Thoracic aorta (tissue), 2 donors: ENCODE measurements at places on chromosomes 2 and 18.

GRCh38 chr2:20071397-20072383, 20.3 kb upstream of the LAPTM4A start:
- no peak for DNase-seq

GRCh38 chr18:9779630-9780029, 71.5 kb downstream of the RAB31 start:
- no peak for DNase-seq

- no peak for DNase-seq
These were observed 82.3 kb downstream of the COL3A1 start for GRCh38 chr2:189056200-189057106.

- no peak for DNase-seq
These were observed 31.7 kb upstream of the ARL4C start for GRCh38 chr2:234528410-234529148.

GRCh38 chr2:121346859-121347258, 61.9 kb upstream of the TFCP2L1 start:
- no peak for DNase-seq

DNA sequence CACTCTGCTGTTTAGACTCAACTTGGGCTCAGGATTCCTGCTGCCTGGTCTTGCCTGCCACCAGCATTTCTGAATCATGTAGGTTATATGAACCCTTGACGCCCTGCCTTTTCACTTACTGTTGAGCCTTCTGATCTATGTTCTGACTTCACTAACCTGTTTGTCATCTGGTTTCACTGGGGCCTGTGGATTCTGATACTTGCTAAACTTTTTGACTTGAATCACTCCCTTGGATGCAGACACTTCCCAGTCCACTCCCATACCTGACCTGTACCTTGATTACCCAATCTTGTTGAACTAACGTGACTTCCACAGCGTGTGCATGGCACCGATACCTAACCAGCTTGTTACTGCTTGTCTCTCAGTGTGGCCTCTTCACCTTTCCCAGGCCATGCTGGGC, 35.6 kb upstream of the SPAG16 start:
- no peak for DNase-seq

DNA sequence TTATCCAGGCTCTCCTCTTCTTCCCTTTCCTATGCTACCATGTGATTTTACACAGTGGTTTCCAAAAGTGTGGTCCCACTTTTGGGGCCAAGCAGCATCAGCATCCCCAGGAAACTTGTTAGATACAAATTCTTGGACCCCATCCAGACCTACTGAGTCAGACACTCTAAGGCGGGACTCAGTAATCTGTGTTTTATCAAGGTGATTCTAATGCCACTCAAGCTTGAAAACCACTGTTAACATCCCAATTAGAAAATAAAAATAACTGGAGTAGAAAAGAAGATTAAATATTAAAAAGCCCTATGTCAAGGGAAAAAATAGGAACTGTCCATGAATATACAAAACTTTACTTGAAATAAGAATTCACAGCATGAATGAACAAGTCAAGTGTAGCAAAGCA, 10.8 kb downstream of the DSG2 start:
- DNase-seq: no peak

- no peak for DNase-seq
These were observed 1371.1 kb upstream of the LRRTM1 start for GRCh38 chr2:81675641-81676040.

- peak; percentile 2 for DNase-seq
These were observed at the start of gene ZSWIM2 for GRCh38 chr2:186848873-186849578. Gene ZSWIM2, minus strand, starts transcription at chr2:186849170. Its CDS starts 40 bp downstream, at chr2:186849130.

DNA sequence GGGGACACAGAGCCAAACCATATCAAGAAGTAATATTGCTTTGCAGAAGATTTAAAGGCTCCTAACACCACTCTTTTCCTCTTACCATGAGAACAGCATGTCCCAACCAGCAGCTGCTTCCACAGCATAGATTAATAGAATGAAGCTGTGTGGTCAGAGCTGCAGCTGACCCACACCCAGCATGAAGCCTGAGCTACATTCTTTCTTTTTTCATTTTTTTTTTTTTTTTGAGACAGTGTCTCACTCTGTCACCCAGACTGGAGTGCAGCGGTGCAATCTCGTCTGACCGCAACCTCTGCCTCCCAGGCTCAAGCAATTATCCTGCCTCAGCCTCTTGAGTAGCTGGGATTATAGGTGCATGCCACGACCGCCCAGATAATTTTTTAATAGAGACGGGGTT, 289.8 kb downstream of the RAD51AP2 start:
- no peak for DNase-seq

- DNase-seq: no peak
These were observed 21.4 kb upstream of the C1QL2 start for GRCh38 chr2:119179991-119180390.

DNA sequence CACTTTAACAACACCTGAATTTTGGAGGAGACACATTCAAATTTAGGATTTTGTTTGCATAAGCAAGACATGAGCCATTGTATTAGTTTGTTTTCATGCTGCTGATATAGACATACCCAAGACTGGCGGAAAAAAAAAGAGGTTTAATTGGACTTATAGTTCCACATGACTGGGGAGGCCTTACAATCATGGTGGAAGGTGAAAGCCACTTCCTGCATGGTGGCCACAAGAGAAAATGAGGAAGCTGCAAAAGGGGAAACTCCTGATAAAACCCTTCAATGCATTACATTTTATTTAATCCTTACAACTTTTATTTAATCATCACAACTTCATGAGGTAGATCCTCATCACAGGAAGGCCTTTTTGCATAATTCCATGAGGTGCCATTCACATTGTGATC, 242.0 kb upstream of the STON1 start:
- DNase-seq: no peak

DNA sequence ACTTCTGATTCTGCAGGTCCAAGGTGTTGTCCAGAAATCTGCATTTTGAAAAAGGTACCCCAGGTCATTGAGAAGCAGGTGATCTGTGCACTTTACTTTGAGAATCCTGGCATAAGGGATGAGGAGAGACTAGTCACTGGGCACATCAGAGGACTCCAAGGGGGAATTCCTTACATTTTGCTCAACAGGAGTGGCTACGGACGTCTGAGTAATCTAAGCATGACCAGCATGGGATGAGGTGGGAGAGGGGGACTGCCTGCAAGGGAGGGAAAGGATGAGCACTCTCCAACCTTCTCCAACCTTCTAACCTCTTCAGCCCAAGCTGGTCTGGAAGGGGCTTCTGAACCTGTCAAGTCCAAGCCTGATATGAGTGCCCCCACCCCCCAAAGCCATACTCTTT, 55.5 kb downstream of the MARCHF4 start:
- no peak for DNase-seq

- DNase-seq: peak; percentile 25
These were observed 21.7 kb downstream of the LBH start for GRCh38 chr2:30252723-30253701.

- DNase-seq: no peak
These were observed 14.5 kb downstream of the CNNM4 start for GRCh38 chr2:96775160-96775559.

GRCh38 chr18:3453540-3454364, 3.8 kb downstream of the TGIF1 start:
- DNase-seq: peak; percentile 41

GRCh38 chr2:191012346-191012745, 1.6 kb downstream of the STAT1 start:
- no peak for DNase-seq

- no peak for DNase-seq
These were observed 511.4 kb downstream of the KCNJ3 start for GRCh38 chr2:155209696-155210450.

GRCh38 chr2:219352448-219353023, 20.0 kb upstream of the RESP18 start:
- no peak for DNase-seq

GRCh38 chr2:115483666-115484065, 1041.2 kb downstream of the DPP10 start:
- DNase-seq: no peak

DNA sequence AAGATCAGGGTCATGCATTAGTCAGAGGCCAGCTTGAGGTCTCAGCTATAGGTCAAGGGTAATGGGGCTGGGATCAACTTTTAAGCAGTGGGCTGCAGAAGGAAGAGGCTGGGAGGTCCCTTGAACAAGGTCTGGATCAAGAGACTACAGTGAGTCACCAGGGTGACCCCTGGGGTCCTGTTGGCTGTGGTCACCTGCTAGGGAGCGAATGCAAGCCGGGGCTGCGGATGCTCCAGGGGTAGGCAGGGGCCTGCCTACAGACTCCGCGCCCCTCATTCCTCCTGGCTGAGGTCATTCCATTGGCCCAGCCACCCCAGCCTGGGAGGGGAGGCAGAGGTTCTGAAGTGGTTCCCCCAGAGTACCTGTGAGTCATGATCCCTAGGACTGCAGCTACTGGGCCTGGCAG, 110.4 kb downstream of the CYP26B1 start:
- no peak for DNase-seq

GRCh38 chr2:113079131-113079530, 11.4 kb downstream of the IL1F10 start:
- DNase-seq: no peak

DNA sequence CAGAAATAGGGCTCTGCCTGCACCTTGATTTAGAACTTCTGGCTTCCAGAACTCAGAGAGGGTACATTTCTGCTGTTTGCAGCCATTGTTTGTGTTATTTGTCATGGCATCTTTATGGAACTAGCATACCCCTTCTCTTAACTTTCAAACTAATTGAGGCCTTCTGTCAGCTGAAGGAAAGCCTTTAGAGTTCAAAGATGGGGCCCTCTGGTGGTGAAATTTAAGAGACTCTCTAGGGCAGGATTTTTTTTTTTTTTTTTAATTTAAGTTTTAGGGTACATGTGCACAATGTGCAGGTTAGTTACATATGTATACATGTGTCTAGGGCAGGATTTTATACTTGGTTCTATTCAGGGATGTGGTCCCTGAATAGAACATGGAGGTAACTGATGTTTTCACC, 260.6 kb upstream of the LINC00305 start:
- DNase-seq: no peak

DNA sequence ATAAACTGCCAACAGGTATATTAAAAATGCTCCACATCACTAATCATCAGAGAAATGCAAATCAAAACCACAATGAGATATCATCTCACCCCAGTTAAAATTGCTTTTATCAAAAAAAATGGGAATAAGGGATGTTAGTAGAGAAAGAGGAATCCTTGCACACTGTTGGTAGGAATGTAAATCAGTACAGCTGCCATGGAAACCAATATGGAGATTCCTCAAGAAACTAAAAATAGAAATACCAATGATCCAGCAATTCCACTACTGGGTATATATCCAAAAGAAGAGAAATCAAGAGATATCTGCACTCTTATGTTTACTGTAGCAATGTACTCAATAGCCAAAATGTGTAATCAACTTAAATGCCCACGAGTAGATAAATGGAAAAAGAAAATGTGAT, 40.6 kb downstream of the ZRANB3 start:
- DNase-seq: no peak

GRCh38 chr18:69495841-69496533, 95.3 kb downstream of the DOK6 start:
- no peak for DNase-seq

DNA sequence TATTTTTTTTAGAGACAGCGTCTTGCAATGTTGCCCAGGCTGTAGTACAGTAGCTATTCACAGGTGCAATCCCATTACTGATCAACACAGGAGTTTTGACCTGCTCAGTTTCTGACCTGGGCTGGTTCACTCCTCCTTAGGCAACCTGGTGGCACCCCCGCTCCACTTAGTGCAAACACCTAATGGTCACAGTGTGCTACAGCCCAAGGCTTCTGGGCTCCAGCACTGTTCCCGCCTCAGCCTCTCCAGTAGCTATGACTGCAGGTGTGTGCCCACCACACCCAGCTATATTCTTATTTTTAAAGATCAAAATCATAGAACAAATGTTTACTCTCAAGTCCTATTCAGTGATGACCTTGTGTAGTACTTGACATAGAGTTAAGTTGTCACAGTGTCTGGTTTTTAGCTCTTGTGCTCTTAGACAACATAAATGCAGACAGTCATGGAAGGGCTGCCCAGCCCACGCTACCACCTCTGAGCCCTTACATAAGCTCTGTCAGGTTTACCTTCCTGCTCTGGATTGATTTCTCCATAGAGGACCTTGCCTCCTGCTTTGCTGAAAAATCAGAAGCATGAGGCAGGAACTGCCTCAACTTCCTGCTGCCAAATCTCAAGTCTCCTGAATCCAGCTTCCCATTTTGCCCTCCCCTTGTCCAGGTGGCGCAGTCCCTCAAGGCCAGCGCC, 82.2 kb upstream of the SLC1A4 start:
- DNase-seq: no peak

DNA sequence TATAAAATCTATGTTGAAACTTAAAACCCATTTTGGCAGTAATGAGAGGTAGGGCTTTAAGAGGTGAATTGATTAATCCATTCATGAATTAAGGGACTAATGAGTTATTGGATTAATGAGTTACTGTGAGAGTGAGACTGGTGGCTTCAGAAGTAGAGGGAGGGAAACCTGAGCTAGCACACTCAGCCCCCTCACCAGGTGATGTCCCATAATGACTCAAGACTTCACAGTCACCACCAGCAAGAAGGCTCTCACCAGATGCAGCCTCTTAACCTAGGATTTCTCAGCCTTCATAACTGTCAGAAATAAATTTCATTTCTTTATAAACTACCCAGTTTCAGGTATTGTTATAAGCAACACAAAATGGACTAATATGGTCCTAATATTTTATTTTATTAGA, 621.7 kb upstream of the ACVR2A start:
- no peak for DNase-seq

GRCh38 chr2:120465989-120466703, 120.2 kb downstream of the INHBB start:
- no peak for DNase-seq

- DNase-seq: no peak
These were observed 4.7 kb downstream of the SCYGR5 start for GRCh38 chr2:227671170-227671905.

DNA sequence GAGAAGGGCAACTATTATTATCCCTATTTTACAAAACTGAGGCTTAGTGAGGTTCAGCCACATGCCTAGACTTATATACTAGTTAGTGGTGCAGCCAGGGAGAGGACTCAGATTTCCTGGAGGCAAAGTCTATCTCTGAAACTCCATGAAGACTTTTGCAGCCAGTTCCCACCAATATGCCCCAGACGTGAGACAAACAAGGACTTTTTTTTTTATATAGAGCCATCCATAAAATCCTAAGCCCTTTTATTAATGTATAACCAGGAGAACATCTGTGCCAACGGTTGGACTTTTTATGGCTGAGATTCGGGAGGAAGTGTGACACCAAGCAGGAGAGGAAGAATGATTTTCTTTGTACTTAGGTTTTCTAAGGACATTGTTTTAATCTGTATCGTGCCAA, 29.9 kb downstream of the LIPG start:
- DNase-seq: no peak

- no peak for DNase-seq
These were observed 23.9 kb downstream of the SPTBN1 start for GRCh38 chr2:54480025-54480424.

GRCh38 chr2:239496700-239497099, 95.9 kb upstream of the HDAC4 start:
- no peak for DNase-seq
